ENCODE measurements at places on chromosomes 12 and 14.

DNA sequence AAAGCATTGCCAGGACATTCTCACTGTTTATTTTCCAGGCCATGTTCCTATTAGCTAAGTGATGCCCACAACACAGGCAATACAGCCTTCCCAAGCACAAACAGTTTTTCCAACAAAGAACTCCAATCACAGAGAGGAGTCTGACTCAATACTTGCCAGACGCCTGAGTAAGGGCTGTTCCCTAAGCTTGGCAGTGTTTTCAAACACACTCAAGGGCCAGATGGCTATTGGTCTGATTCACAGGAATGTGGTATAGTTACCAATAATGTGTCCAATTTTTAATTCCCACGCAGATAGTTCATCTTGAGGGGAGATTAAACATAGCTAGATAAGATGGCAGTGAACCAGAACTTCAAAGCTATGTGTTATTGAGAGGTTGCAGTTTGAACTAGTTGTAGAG, 381.0 kb downstream of the SNAPC1 start:
- DNase-seq = no peak

DNA sequence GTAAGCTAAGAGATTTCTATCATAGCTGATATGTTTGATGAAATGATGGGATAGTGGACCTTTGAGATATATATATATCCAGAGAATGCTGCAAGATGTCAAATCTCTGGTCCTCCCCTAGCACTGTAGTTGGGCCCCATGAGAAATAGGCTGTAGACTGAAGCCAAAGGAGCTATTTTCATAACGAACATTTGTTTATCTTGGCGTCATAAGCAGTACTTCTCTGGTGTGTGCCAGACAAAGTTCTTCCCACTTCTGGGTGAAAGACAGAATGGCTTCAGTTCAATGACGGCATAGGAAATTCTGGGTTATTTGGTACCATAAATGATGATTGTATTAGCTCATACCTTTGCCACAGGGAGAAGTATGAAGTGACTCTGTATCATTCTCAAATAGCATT, 534.3 kb downstream of the SOX5 start:
- DNase-seq = no peak

DNA sequence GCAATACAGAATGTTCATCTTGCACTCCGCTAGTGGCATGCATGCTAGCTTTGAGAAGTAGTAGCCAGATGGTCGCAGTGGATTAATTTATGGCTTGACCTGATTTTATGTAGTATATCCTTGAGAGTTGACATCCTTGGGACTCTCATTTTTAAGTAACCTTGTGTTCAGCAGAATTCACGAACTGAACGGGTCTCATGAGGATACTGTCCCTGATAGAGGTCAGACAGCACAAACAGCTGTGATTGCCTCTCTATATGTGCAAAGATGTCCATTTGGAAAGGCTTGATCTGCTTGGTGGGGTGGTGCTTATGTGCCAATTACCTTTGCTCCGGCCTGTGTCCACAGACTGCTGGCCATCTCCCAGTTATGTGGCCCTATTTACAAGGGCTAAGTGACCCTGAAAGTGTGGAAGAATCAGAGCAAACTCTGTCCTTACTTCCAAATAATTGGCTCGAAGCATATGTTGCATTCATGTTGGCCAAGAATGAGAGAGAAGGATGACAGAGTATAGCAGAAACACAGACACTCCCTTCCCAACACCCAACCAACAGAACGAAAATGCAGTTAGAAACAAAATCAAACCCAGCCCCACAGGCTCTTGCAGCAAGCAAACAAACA, 167.1 kb downstream of the CRADD start:
- no peak for DNase-seq

GRCh38 chr14:53501361-53502211, 348.5 kb upstream of the DDHD1 start:
- DNase-seq = no peak

DNA sequence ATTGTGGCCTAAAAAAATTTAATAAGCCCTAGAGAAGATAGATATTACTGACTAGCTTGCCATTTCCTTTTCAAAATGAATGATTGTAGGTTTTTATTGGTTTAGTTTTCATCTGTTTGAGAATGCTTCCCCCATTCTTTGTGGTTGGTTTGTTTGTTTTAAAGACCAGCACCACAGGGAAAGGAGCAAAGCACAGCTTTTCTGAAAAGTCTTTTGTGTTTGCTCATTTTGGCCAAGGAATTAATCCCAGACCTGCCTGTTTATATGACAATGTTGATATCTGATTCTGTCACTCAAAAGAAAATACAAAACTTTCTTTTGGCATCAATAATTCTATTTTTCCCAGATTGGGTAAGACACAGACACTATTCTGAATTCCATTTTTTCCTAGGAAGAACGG, 312.5 kb upstream of the FLRT2 start:
- no peak for DNase-seq

DNA sequence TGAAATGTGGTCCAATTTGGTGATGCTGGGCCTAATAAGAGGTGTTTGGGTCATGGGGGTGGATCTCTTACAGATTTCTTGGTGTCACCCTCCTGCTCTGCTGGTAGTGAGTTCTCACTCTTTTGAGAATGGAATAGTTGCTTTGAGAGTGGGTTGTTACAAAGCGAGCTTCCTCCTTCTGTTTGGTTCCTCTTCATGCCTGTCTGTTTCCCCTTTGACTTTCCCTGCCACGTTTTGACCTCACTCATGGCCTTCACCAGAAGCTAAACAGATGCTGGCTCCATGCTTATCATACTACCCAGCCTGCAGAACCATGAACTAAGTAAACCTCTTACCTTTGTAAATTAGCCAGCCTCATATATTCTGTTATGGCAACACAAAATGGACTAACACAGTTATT, 57.7 kb upstream of the LDHB start:
- DNase-seq = no peak

GRCh38 chr12:50049254-50050118, 7.9 kb upstream of the ASIC1 start:
- no peak for DNase-seq

GRCh38 chr12:62582065-62582366, 115.4 kb downstream of the MON2 start:
- DNase-seq = no peak
